NCI-H1105 treated with DMSO at 0.1 percent for 48 hours (cell line): ENCODE measurements at places on chromosomes 6 and 20.
A peak's percentile ranks its signal among the peaks of the same experiment; 100 is the strongest.

- DNase-seq = no peak
Observed at GRCh38 chr6:62999796-63000195, 211.5 kb upstream of the FKBP1C start.

DNA sequence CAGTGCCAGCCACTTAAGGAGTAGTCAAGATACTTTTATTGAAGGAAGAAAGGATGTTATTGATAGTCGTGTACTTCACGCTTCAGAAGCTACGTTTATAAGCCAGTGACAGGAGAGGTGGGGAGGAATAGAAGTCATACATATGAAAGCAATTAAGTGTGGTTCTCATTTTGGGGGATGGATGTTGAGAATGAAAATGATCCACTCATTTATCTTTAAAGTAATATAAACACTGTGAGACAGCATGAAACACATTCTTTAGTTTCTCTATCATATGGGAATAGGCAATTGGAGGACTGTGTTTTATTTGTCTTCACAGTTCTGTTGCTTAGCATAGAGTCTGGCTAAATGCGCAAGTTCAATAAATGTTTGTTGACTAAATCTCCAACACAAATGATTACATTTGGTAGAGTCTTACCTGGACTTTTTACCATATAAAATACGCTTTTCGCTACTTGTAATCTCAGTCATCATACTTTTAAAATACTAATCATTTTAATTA is 35.2 kb downstream of the AK9 start:
- no peak for DNase-seq

DNA sequence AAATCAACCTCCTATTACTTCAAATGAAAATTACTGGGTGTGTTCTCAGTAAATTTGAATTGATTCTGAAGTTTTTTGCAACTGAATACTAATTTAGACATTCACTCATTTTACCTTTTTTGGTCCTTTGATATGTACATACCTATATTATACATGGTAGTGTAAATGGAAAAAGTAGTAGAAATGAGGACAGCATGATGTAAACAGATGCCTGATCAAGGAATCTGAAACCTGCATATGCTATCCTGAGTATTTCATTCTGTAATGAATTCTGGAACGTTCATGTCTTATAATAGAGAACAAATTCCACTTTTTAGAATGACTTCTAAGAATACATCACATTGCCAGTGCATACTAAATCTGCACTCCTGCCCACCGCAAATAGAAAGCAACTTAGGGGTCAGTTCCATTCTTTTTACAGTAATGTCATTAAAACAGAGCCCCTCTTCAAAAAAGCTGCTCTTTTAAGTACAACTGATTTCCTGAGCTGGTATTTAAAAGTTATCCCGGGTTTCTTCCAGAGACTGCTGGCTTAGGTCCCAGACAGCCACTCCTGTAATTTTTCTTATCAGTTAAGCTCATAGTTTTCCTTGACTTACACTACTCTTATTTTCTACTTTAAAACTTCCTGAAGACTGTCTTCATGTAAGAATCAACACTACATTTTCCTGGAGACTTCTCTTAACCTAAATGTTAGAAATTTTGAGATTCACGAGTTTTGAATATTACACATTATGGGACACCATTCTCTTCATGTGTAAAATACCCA is 48.4 kb downstream of the MAP3K7 start:
- DNase-seq = no peak

DNA sequence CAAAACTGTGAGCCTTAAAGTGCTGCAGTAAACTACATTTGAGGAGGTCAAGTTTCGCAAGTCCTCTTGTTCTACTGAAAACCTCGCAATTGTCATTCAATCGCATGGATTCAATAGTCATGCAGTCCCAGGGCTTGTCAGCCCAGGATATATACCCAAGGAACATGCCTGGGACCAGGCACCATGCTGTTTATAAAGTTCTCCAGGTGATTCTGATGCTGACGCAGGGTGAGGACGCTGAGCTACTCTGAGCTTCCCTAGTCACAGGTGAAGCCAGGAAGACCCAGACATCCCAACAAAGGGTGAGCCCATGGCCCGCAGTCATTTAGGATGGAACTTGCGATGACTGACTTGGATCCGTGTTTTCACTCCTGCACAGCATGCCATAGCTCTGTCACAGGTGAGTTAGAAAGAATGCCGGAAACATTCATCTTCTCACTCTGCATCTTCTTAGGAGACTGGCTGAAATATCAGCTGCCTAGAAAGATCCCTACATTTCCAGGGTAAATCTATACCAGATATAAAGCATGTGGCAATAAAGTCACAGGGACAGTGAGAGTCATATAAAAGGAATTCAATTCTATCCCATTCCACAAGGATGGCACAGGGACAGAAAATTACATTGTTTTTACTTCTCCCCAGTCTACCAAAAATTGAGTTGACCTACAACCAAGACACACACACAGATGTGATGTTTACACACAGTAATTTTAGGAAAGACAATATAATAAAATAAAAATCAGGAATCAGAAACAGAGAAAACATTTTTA is 27.0 kb upstream of the SSTR4 start:
- no peak for DNase-seq

- no peak for DNase-seq
Observed at GRCh38 chr20:25009218-25010145, 16.9 kb upstream of the APMAP start.

DNA sequence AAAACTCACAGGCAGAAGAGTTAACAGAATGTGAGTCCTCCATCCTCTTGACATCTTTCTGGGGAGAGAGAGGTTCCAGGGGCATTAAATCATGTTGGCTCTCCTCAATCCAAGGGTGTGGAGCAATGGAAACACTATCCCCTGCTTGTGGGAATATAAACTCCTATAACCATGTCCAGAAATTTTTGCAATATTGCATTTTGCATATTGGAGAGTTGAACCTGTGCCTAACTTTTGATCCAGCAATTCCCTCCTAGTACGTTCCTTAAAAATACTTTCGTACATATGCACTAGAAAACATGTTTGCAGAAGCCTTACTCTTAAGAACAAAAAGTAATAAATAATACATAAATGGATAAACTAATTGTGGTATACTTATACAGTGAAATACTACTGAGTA is 56.3 kb upstream of the FAM184A start:
- no peak for DNase-seq

- DNase-seq = no peak
Observed at GRCh38 chr20:4808872-4809271, 87.2 kb downstream of the PRND start.

GRCh38 chr6:45877970-45878590 is 137.6 kb downstream of the CLIC5 start:
- DNase-seq = no peak

GRCh38 chr20:49166534-49167449 is 21.3 kb downstream of the STAU1 start:
- no peak for DNase-seq

DNA sequence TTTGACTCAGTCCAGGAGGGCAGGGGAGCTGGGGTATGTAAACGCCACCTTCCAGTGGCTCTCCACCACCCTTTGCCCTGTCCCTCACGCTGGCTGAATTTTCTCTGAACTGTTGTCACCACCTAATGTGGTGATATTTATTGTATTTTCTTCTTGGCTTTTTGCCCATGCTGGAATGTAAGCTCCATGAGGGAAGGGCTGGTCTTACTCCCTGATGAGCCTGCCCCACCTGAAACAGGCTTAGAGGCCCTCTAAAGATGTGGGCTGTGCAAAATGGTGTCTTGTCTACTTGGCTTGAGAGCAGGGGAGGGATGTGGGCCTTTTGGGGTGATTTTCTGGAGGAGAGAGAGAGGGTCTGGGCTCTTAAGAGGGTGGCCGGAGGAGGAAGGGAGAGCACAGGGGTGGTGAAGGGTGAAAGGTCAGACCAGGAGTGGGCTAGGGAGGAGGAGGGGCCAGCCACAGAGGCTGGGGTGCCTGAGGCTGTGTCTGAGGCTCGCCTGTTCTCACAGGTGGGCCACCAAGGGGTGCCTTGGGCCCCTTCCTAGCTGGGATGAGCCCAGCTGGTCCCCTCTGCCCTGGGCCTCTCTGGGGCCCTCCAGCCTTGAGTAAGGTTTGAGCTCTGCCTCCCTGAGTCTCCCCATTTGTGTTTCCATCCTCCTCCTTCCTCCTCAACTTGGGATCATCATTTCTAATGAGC is 37.3 kb downstream of the SPDEF start:
- no peak for DNase-seq

DNA sequence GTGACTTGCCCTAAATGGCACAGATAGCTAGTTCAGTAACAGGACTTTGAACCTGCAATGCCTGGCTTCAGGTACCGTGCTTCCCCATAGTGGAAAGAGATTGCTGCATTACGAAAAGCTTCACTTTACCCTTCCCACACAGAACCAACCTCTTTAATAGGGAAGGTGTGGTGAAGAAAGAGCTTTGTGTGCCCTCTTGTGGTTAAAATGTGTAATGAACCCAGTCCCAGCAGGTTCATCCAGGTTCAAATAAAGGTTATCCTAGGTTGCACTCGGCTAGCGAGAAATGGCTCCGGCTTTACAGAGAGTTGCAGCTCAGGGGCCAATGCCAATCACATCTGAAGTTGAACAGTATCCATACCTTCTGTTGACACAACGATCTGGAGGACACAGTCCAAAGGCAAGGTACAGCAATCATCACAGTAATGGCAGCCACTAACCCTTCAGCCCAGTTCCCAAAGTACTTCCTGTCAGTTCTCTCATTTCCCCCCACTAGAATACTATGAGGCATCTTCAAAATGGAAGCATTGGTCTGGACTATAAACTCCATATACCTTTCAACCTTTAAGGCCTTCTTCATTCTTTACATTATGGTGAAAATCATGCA is 3.0 kb downstream of the DEFB115 start:
- peak; percentile 46 for DNase-seq

DNA sequence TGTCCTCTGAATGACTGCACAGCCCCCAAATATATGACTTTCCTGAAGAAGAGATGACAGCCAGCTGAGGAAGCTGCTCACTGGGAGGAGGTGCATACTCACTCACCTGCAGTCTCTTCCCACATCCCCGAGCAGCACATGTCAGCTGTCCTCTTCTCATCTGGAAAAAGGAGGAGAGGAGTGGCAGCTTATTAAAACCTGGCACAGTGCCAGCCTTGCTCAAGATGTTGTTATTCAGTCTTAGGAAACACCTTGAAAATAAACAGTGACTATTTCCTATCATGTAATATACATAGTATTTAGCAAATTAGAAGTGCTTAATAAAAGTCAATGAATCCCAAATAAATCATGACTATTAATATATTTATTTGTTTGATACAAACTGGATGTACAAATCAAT is 232.9 kb downstream of the EPM2A start:
- peak; percentile 62 for DNase-seq

DNA sequence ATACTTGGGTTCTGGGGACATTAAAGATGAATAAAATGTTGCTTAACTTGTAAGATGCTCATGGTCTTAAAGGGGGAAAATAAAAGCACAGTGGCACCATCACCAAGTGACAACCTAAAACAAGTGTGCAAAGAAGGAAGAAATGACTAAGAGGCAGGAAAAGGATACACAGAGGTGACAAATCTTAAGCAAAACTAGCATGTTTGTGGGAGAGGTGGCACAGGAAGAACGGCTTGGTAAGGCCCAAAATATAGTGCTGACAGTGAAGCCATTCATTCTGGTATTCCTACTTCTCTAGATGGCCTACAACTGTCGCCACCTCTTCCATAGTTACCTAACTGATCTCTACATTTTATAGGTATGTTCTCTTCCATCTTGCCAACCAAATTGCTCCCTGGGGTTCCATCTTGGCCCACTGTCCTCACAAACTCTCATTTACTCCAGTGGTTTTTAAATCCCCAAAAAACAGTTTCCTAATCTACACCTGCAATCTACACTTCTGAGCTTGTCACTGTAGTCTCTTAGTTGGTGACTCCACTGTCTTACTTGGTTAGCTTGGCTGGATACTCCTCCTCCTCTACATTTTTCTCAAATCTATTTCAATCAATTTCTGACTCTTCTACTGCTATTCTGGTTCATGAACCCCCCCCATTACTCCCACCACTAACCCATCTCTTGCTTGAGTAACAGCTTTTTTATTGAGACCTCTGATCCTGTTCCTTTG is 33.5 kb downstream of the FAM8A1 start:
- DNase-seq = no peak

DNA sequence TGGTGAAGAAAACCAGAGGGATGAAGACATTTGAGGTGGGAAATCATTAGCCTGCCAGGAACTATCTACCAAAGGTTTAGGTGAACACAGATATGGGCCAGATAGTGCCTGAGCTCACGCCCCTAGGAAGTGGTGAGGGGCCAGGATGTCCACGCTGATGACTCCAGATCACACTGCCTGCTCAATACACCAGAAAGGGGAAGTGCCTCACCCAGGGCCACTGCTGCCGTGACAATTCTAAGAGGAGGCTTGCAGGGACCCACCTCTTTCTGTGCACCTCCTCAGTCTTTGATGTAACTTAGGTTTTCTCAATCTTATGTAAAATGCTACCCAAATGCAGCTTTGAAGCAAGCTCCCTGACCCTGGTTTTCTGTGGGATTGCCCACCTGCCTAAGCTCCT is 5.4 kb upstream of the RAB44 start:
- DNase-seq = no peak

- no peak for DNase-seq
Observed at GRCh38 chr20:56765172-56766073, 136.3 kb downstream of the TFAP2C start.

GRCh38 chr20:51446656-51447055 is 95.9 kb downstream of the NFATC2 start:
- no peak for DNase-seq

GRCh38 chr6:127026247-127026646 is 92.2 kb upstream of the RSPO3 start:
- DNase-seq = no peak

GRCh38 chr6:88574651-88575050 is 388.8 kb downstream of the RNGTT start:
- DNase-seq = no peak

- DNase-seq = no peak
Observed at GRCh38 chr20:17909869-17910321, 58.7 kb downstream of the SNX5 start.

DNA sequence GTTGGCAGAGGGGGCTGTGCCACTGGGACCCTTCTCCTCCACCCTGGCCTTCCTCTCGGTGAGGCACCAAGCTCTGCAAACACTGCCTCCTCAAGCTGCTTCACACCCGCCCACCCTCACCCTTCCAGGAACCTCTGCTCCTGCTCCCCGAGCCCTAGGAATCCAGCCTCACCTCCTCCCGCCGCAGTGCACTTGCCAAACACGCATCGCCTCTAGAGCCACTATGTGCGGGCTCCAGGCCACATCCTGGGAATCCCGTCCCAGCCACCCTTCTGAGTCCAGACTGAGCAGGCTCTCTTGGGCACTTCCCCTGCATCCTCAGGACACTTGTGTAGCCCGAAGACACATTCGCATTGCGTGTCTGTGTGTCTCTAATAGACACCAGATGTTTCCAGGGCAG is 18.5 kb downstream of the PSMG4 start:
- DNase-seq = no peak

GRCh38 chr6:86031713-86032112 is 389.0 kb upstream of the SYNCRIP start:
- no peak for DNase-seq

DNA sequence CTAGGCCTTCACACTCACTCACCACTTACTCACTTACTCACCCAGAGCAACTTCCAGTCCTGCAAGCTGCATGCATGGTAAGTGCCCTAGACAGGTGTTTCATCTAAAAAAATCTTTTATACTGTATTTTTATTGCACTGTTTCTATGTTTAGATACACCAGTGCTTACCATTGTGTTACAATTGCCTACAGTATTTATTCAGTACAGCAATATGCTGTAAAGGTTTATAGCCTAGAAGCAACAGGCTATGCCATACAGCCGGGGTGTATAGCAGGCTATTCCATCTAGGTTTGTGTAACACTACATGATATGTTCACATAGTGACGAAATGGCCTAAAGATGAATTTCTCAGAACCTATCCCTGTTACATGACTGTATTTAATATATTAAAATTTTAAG is 37.1 kb upstream of the KCNK5 start:
- peak; percentile 18 for DNase-seq
